Hematopoietic multipotent progenitor cell treated with erythropoietin and hydrocortisone succinate and interleukin-3 and kit ligand, for 8 days (in vitro differentiated cells): ENCODE measurements at places on chromosomes 4 and X.

- no peak for DNase-seq
These were observed 210.5 kb upstream of the NEIL3 start for GRCh38 chr4:177099211-177099610.

DNA sequence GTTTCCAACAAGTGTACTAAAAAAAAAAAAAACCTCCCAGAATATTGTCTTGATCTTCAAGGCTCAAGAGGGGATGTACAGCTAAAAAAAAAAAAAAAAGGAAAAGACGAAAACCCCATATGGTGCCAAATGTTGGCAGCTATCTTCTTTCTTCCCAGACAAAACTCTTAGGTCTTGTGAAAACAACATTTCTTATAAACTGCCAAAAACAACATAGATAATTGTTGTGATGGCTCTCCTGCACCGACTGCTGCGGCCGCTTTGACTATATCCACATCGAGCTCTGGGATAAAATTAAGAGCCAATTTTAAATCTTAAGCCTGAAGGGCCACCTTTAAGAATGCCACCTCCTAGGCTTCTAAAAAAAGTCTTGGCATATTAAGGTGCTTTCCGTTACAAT is 23.5 kb downstream of the PDGFC start:
- no peak for DNase-seq

DNA sequence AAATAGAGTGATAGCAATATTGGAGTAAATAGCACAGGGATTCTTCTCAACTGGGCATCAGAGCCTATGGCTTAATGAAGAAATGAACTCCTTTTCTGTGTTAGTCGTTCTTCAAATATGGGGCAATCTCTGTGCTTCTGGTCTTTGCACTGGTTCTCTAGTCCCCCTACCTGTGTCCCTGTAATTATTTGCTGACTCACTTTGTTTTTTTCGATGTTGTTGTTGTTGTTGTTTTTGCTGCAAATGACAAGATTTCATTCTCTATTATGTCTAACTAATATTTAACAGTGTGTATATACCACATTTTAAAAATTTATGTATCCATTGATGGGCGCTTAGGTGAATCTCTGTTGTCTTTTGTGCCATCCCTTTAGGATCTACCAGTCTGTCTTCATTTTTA is 2137.8 kb upstream of the TENM3 start:
- no peak for DNase-seq

DNA sequence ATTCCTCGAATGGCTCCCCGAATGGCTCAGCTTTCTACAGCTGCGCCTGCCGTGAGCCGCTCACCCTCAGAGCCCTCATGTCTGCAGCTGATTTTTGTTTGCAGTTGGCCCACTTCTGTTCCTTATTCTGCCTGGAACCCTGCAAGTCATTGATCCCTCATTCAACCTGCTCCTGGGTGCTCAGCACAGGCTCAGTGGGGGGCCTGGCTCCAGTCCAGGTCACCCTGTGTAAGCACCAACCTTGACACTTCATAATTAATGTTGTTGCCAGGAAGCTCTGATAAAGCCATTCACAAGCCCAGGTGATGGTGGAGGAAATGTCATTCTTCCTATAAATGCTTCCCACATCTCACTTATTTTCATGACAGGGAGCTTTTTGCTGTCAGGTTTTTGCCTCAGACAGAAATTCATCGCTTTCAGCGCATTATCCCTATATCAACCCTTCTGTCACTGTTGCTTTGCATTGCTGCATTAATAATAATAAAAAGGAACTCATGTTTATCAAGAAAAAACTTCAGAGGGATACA is 85.7 kb downstream of the F11 start:
- DNase-seq = no peak

- DNase-seq = no peak
These were observed 455.7 kb upstream of the FAT1 start for GRCh38 chr4:187179086-187180058.

GRCh38 chr4:178812866-178813265 is 1370.6 kb upstream of the AGA start:
- DNase-seq = no peak

DNA sequence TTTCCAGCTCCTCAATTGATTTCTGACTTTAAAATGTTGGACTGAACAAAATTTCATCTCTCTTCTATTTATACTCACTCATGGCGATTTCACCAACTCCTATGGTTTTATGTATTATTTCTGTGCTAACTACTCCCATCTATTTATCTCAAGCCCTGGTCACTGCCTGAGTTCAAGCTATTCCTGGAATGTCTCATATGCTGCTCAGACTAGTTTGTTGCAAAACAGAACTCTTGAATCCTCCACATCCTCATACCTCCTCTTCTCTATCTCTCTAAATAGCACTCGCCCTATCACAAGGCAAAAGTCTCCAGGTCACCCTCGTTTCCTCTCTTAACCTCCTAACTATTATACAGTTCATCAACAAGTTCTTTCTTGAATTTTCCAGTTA is 19.0 kb upstream of the DDX60 start:
- no peak for DNase-seq

- peak; percentile 23 for DNase-seq
These were observed 62.5 kb upstream of the NFKB1 start for GRCh38 chr4:102438396-102439235.

- no peak for DNase-seq
These were observed 259.6 kb upstream of the GPC4 start for GRCh38 chrX:133674726-133675470.

DNA sequence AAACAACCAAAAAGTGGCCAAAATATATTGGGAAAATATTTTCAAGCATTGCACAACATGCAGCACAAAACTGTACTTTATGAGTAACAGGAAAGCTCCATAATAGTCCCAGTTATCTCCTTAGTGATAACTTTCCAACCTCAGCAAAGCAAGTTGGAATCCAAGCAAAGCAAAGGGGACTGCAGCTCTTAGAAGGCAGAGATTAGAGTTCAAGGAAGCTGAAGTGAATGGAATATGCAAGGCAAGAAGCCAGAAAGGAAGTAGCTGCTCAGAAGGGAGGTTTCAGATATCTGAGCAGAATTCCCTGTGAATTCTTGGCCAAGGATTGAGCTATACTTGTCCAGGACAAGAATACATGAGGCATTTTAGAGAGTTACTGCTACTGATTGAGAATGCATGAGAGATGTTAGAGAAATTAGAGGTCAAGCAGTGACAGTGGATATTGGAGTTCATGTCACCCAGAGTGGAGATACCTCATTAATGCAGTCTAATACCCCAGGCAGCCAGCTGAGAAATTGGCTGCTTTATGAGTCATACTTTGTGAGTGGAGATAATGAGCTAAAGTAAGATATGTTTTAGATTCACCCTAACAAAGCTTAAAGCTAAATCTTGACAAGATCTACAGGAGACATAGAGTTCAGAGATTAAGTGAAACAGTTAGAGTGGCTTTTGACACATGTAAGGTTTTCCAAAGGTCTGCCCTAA is 102.8 kb downstream of the INPP4B start:
- DNase-seq = no peak

DNA sequence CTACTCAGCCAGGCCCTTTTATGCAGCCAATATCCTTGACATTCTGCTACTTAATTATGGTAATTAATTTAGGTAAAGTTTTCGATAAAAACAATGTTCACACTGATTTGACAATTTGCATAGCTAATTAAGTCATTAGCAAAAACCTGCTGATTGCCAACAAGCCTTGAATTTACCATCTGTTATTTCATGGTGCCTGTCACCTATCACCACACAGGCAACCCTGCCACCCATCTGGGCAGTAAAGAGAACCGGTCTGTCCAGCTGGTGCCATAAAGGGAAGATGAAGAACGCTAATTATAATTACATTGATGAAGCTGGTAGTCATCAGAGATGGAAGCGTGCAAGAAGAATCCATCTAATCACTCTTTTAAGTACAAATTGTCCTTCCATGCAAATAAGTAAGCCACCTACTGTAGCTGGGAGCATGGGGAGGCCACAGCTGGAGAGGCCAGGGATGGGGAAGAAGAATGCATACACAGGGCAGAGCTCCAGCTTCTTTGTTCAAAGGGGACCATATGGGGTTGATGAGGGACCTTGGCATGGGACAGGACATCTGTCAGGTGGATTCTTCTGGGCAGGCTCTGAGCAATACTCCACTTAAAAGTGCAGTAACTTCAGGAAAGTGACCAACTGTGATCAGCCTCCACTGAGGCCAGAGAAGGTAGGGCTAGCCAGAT is 277.3 kb upstream of the TAPT1 start:
- no peak for DNase-seq

GRCh38 chr4:138311771-138312535 is 69.8 kb upstream of the SLC7A11 start:
- no peak for DNase-seq

GRCh38 chr4:168095776-168096406 is 3.6 kb downstream of the ANXA10 start:
- DNase-seq = no peak

DNA sequence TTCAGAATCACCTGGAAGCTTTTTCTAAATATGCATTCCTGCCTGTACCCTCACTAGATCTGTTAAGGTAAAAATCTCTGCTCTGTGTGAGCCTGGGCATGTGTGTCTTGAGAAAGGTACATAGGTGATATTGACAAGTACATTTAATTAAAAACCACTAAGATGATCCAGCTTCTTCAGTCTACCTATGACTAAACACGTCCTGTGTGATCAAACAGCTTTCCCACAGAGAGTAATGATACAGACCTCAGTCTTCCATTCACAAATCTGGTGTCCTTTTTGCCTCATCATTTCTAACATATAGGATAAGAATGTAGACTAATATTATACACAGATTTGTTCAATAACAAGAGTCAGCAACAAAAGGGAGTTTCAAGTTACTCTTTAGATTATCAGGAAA is 42.6 kb downstream of the GALNT7 start:
- no peak for DNase-seq

DNA sequence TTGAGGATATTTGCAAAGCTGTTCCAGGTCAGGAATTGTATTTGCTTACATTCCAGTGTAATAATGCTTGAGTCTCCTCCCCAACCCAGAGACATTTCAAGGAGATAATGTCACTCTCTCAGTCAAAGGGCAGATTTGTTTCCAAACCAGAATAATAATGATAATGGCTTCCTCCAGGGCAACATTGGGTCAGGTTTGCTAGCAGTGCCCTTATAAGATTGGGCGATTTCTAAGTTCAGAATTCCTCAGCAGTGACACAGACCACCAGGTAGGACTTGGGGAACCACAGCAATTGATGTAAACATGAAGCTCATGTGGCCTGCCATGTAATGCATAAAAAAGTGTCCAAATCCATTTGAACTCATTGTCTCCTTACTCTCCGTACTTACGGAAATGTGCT is 125.2 kb downstream of the BMP15 start:
- DNase-seq = no peak

GRCh38 chrX:15359701-15360100 is 24.4 kb upstream of the PIGA start:
- no peak for DNase-seq

DNA sequence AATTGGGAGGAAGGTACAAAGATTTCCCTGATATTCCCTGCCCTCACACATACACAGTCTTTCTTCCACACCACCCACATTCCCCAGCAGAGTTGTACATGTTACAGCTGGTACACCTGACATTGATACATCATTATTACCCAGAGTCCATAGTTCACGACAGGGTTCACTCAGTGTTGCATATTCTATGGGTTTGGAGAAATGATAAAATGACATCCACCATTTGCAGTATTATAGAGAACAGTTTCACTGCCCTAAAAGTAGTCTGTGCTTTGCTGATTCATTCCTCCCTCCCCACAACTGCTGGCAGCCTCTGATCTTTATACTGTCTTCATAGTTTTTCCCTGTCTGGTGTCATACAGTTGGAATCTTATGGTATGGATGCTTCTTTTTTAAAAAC is 15.0 kb downstream of the AGA start:
- DNase-seq = no peak

- DNase-seq = no peak
These were observed 69.4 kb upstream of the CLNK start for GRCh38 chr4:10753856-10754402.

- DNase-seq = no peak
These were observed 21.3 kb upstream of the FTHL17 start for GRCh38 chrX:31092970-31093638.

DNA sequence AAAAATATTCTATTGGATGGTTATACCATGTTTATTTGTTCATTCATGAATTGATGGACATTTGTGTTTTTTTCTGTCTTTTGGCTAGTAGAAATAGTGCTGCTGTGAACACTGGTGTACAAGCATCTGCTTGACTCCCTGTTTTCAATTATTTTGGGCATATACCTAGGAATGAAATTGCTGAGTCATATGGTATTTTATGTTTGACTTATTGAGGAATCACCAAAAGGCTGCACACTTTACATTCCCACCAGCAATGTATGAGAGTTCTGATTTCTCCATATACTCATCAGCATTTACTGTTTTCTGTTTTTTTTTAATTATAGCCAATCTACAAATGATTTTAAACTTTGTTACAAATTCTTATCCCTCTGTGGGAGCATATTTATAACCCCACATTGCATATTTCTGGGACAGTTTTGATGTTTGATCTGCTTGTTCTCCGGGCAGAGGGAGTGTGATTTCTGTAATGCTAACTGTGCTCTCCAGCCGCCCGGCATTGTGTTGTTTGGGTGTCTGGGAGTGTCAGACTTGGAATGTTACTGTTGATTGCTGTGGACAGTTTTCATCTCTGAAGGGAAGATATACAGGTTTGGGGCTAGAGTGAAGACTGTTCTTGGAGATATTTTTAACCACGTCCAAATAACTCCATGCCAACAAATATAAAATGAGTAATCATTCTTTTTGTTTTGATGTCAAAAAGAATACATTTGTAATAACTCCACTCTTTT is 60.5 kb upstream of the PGRMC2 start:
- DNase-seq = peak; percentile 19

- peak; percentile 9 for DNase-seq
These were observed 756.1 kb downstream of the SH3BGRL start for GRCh38 chrX:81957900-81958545.

DNA sequence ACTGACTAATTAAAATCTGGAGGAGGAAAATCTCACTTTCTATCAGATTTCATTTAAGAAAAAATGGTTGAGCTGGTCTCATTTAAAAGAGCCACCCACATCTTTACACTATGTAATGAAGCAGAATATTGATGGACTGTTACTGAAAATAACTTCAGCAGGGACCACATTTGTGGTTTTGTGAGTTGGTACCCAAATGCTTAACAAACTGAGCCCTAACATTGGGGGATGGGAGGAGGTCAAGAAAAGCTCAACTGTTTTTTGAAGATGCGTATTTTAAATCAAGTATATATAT is 30.1 kb downstream of the HOPX start:
- no peak for DNase-seq

DNA sequence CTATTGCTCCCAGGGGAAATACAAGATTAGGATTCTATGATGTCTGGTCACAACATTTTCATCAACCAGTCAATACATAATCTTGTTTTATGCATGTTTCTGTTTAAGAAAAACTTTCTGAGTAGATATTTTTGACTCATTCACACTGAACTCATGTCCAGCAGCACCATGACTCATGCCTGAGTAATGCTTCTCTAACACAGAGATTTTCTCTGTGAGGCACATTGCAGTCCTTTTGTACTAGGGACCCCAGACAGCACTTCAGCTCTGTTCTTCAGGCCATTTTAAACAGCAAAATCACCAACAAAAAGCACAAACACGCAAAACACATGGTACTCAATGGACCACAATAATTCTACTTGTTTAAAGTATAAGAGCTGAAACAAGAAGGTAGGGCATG is 83.6 kb downstream of the MXRA5 start:
- no peak for DNase-seq
